ENCODE measurements at places on chromosomes 2 and 18.
A peak's percentile ranks its signal among the peaks of the same experiment; 100 is the strongest.

DNA sequence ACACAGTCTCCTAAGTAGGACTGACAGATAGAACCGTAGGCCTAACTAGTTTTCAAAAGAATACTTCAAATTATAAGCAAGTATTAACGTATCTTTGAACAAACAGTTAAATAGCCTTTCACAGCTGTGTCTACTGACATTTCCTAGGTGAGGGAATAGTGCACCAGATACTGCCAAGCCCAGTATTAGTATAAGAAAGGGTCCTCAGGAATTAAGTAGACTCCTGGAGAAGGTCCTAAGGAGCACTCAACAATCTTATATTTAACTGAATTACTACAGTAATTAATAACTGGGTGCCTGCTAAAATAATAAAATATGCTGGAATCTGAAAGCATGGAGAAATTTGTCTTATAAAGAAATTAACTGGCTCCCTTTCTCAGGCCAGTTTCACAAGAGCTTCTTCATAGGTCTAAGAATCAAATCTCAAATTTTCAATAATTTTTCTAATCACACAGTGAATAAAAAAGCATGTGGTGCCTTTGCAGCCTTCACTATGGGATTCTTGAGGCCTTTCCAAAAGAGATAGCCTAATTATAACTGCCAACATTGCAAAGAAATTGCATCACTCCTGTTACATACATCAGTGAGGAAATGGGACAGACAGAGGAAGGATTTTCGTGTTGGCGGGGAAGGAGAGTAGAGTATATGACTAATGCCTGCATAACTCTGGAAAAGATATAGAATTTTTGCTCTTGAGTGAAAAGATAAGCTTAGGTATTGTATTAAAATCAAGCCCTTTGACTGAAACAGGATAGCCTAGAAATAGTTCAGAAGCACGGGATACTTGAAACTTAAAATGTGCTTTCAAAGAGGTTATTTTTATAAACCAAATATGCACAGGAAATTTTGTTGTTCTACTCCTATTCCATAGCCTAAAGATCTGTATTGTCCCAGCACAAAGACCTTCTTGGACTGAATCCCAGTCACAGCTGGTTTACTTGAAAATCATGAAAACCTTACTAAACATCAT lies 228.6 kb upstream of the STK17B start:
- peak; percentile 66 for DNase-seq

GRCh38 chr18:9787036-9787435 lies 78.9 kb downstream of the RAB31 start:
- no peak for DNase-seq

DNA sequence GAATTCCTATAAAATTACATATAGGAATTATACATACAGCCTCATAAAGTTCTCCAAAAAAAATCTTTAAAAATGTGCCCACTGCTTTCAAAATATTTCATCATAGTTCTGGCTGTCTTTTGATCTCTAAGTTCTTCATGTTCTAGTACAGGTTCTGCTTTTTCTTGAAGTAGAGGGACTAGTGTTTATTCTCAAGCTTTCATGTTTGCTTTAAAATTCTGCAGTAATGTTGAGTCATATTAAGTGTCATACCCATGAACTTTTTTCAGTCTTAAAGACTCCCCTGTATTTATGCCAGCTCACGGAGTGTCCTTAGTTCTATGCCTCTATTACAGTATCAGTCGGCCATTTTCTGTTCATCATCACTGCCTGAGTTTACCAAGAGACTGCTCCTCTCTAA lies 54.8 kb upstream of the CCDC141 start:
- DNase-seq, result peak; percentile 59

DNA sequence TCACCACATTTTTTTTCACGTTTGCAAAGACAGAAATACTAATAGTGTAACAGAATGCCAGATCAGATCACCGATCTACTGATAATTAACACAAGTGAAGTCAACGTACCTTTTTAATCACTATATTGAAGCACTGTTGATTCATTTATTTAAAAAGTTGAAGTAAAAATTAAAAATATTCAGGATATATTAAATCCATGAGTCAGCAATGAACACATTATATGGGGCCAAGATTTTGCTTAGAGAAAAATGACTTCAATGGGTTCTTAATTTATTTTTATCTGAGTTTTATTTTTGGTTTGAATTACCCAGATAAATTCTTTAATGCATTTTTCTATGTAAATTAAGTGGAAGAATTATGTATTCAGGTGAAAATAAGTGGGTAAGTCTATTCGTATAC lies 14.2 kb downstream of the SPHKAP start:
- no peak for DNase-seq

DNA sequence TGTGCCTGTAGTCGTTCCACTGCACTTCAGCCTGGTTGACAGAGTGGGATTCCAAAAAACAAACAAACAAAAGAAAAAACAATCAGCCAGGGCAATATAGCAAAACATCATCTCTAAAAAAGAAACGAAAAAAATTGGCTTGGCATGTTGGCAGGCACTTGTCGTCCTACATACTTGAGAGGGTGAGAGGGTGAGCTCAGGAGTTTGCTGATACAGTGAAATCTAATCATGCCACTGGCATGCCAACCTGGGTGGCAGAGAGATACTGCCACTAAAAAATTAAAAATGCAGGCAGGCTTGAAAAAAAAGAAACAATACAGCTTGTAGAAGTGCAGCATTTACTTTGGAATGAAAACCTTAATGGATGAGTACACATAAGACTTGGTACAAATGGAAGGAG lies 282.9 kb upstream of the RGPD4 start:
- DNase-seq, result no peak

GRCh38 chr2:207334624-207335371 lies 169.1 kb upstream of the KLF7 start:
- no peak for DNase-seq

DNA sequence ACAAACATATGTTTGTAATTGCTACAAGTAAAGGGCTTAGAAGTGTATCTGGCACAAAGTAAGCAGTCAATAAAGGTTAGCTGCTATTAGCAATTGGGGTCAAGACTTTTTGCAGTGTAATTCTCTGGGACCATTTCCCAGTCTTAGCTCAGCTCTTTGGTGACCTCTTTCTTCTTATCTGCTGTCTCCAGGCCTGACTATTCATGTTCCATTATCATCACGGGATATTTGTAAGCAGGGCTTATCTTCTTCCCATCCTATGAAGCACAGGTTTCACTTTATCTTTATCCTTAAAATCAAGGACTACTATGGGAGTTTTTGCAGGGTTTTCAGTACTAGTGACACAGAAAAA lies 131.7 kb downstream of the DOCK10 start:
- no peak for DNase-seq

- DNase-seq, result peak; percentile 84
These were observed 19.8 kb upstream of the PDIA6 start for GRCh38 chr2:10832203-10832936.

Measured in Kasumi-1 (cell line).